ENCODE measurements at places on chromosomes 7 and 10. TPM values are rescaled to one million over a fixed set of nuclear protein-coding genes. Genes with fewer than 3 reads are reported as not detected.

Gene HOXA5
- 2.7 TPM for polyA plus RNA-seq

DNA sequence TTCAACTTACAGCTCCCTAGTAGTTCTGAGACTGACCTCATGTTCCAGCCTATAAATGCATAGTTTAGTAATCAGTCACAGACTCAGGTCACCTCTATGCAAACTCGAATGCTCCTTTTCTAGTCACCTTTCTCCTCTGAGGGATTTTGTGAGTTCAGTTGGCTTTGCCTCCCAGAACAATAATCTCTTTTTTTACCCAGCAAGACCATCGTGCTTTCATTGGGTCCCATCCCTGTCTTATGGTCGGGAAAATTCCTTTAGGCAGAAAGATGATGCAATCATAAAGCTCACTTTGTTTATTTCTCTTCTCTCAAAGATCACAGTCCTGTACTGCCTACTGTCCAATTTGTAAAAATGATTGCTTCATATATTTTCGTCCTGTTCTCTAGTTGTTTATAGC is 38.4 kb downstream of the TWIST1 start:
- no peak for DNase-seq

DNA sequence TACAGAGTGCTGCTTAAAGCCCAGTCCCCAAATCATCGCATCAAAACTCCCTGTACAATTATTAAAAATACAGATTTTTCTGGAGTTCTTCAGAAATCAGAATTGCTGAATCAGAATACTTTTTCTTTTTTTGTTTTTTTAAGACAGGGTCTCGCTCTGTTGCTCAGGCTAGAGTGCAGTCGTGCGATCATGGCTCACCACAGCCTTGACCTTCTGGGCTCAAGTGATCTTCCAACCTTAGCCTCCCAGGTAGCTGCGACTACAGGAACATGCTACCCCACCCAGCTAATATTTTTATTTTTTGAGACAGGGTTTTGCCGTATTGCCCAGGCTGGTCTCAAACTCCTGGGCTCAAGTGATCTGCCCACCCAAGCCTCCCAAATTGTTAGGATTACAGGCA is 3.9 kb downstream of the BBIP1 start:
- no peak for DNase-seq

GRCh38 chr7:23383225-23383624 is 84.1 kb downstream of the MALSU1 start:
- DNase-seq, result no peak

Gene CLDN4
- polyA plus RNA-seq, result 0.69 TPM

Gene DPYSL4
- 0.95 TPM for polyA plus RNA-seq

DNA sequence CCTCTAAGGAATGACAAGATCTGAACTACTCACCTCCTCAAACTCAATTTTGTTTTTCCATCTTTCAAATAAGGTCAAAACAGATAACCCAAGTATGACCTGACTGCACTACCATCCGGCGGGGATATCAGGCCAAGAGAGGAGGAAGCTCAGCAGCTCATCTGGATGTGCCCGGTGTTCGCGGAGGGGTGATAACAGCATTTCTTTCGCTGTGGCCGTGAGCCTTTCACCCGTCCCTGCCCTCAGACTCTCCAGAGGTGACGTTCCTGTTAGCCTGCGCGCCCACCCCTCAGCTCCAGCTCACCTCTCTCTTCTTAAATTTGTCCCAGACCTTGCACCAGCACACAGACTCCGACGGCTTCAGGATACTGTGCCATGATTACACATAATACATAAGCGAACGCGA is 526 bp downstream of the ZNF248 start:
- DNase-seq, result no peak

GRCh38 chr7:140416560-140416959 is 12.7 kb downstream of the RAB19 start:
- DNase-seq, result no peak

DNA sequence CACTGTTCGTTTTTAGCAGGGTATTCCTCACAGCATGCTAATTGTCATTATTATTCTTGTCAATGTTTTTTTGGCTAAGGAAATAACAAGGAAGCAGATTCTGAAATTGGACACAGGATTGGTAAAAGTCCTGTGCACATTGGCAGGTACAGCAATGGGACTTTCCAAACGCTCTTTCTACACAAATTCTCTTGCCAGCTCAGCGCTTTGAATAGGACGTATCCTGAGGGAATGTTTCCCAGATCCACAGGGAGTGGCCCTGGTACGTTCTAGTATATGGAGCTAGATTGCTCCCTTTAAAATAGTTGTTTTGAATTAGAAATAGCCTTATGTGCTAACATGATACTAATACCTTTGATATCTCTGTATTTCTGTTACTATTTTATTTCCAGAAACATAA is 82.8 kb upstream of the GRB10 start:
- DNase-seq, result no peak

DNA sequence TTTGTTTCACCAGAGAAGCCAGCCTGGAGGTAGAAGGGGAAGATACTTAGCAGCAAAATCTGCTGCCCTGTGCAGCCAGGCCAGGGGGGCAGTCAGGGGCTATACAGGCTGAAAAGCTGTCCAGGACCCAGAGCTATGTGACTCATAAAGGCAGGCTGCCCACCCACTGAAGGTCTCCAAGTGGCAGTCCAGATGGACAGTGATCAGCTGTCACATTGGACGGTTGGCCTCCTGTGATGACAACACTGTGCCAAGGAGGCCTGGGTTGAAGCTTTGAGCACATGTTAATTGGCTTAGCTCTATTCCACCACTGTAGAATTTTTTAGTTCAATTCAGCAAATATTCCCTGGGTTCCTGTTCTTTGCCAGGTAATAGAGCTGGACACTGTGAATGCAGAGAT is 577.3 kb upstream of the GALNT17 start:
- no peak for DNase-seq

GRCh38 chr7:77328669-77329068 is 87.5 kb downstream of the GSAP start:
- DNase-seq, result no peak

GRCh38 chr7:80415114-80415513 is 96.8 kb downstream of the GNAT3 start:
- DNase-seq, result no peak

- DNase-seq, result no peak
These were observed 898.6 kb downstream of the KCNMA1 start for GRCh38 chr10:76738991-76739390.

Gene PTN
- 17.7 TPM for polyA plus RNA-seq

DNA sequence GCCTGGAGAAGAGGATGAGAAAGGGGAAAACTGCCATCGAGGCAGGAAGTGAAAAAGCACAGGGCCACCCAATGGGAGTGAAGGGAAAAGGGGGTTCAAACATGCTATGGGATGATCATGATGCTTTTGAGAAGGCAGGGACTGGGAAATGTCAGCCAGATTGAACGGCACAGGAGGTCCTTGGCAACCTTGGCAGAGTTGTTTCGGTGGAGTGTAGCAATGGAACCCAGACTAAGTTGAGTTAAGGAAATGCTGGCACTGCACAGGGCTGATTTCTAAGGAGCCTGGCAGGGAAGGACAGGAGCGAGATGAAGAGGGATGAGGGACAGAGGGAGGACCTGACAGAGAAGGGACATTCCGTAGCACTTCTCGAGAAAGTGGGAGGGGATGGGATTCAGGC is 101.4 kb downstream of the PIP4K2A start:
- no peak for DNase-seq

Gene FAM171A1
- 2.8 TPM for polyA plus RNA-seq

- no peak for DNase-seq
These were observed 80.0 kb upstream of the INSIG1 start for GRCh38 chr7:155217634-155218033.

Gene CCL24
- polyA plus RNA-seq, result 3.3 TPM

GRCh38 chr10:13528123-13528874 is 515 bp downstream of the BEND7 start:
- DNase-seq, result no peak

- no peak for DNase-seq
These were observed 7.5 kb downstream of the AGK start for GRCh38 chr7:141558544-141559183.

GRCh38 chr7:29754874-29755490 is 51.3 kb upstream of the WIPF3 start:
- DNase-seq, result no peak

Gene CPA2
- 0.38 TPM for polyA plus RNA-seq

DNA sequence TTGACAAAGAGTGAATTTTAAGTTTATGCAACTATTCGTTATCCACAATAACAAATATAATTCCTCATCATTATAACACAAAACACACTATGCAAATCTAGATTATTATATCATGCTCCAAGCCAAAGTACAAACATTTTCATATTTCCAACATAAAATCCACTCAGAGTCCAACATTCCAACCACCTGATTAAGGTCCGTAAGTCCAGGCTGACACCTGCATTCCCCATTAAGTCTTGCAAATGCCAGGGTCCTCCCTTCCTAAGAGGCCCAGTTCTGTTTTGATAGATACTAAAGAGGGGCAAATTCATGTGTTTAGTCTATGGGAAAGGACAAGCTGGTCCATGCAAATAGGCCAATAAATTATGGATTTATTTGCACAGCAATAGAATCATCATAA is 206.1 kb downstream of the POU6F2 start:
- no peak for DNase-seq

Gene DPCD
- 11.9 TPM for polyA plus RNA-seq

- DNase-seq, result no peak
These were observed 253.6 kb upstream of the MKLN1 start for GRCh38 chr7:131074043-131074442.

Gene LRRC18
- polyA plus RNA-seq, result not detected

- no peak for DNase-seq
These were observed 179.7 kb downstream of the ANK3 start for GRCh38 chr10:60209874-60210570.

- DNase-seq, result no peak
These were observed 91.2 kb downstream of the NHLRC2 start for GRCh38 chr10:113945687-113946085.

- DNase-seq, result peak; percentile 75
These were observed 50.7 kb downstream of the PDGFA start for GRCh38 chr7:468681-469562.

Gene PLXNA4
- polyA plus RNA-seq, result 1.3 TPM

Gene PIP
- not detected for polyA plus RNA-seq

Gene SLC35G1
- 14.5 TPM for polyA plus RNA-seq

DNA sequence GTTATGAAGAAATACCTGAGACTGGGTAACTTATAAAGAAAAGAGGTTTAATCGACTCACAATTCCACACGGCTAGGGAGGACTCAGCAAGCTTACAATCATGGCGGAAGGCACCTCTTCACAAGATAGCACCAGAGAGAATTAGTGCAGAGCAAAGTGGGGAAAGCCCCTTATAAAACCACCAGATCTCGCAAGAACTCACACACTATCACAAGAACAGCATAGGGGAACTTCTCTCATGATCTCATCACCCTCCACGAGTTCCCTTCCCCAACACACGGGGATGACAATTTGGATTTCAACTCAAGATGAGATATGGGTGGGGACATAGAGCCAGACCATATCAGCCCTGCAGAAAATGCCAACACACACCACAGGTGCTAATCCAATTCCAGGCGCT is 218.7 kb downstream of the PARD3 start:
- no peak for DNase-seq

Gene XRCC2
- polyA plus RNA-seq, result not detected

Gene CYP3A7
- polyA plus RNA-seq, result not detected

GRCh38 chr7:43516581-43517342 is 66.1 kb upstream of the STK17A start:
- DNase-seq, result no peak

Gene AKR1C4
- not detected for polyA plus RNA-seq

GRCh38 chr10:1690086-1690485 is 47.2 kb downstream of the ADARB2 start:
- DNase-seq, result no peak

Gene CREB5
- 2.6 TPM for polyA plus RNA-seq

Gene HABP2
- polyA plus RNA-seq, result not detected

DNA sequence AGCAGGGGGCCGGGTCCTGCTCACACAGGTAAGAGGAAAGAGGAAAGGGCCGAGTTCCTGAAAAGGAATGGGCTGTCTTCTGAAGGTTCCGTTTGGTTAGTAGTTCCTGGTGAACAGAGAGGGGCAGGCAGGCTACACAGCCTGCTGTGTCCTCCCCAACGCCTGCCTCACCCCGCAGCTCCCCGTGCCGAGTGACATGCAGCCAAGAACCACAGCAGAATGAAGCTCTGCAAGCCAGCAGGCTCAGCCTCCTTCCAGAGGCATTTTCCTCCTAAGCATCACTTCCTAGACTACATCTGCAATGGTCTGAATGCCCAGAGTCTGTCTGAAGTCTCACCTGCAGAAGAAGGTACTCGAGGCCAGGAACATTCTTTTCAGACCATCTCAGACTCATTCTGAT is 202.4 kb upstream of the TCERG1L start:
- no peak for DNase-seq

Gene NXPH1
- not detected for polyA plus RNA-seq

Gene ZNF438
- polyA plus RNA-seq, result 10.6 TPM

Gene PNLIP
- 1.3 TPM for polyA plus RNA-seq
